Activated CD4-positive, alpha-beta T cell treated with anti-CD3 and anti-CD28 coated beads, Interleukin-2, amount 10 ng/mL, durations not matched to agents 24 days and 14 days (primary cell): ENCODE measurements at places on chromosomes 2 and 18. TPM values are rescaled to one million over a fixed set of nuclear protein-coding genes. Genes with fewer than 3 reads are reported as not detected.

Gene NUP35
- total RNA-seq, result 41.5 and 44.0 TPM in 2 replicates

Gene CARF
- total RNA-seq, result 3.9 and 4.3 TPM in 2 replicates

Gene RESP18
- total RNA-seq, result not detected in 2 replicates

Gene MLPH
- not detected in 2 replicates for total RNA-seq

Gene CHRND
- not detected in 2 replicates for total RNA-seq

Gene FOXD4L1
- 0.17 and 0.30 TPM in 2 replicates for total RNA-seq
